Kidney glomerular epithelial cell (primary cell): ENCODE measurements at places on chromosomes 6 and 20.

- DNase-seq = no peak
Observed at GRCh38 chr6:112477125-112477524, 130.0 kb downstream of the RFPL4B start.

DNA sequence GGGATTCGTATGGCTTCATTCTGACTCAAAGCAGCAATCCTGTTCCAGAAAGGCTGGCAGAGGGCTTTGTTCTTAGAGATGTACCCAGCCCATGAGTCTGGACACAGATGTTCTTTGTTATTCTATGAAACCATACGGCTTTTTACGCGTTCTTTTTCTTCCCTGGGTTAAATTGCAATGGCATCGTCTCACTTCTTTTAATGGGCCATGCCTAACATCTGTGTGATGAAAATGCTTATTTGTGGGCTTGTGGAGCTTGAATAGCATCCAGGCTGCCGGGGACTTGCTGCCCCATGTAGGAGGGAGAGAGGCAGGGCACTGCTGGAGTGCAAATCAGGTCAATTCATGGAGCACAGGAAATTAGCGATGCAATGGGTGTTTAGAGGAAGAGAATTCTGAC, 19.4 kb downstream of the FAM50B start:
- no peak for DNase-seq

GRCh38 chr6:109036574-109037294, 57.9 kb downstream of the SESN1 start:
- no peak for DNase-seq

DNA sequence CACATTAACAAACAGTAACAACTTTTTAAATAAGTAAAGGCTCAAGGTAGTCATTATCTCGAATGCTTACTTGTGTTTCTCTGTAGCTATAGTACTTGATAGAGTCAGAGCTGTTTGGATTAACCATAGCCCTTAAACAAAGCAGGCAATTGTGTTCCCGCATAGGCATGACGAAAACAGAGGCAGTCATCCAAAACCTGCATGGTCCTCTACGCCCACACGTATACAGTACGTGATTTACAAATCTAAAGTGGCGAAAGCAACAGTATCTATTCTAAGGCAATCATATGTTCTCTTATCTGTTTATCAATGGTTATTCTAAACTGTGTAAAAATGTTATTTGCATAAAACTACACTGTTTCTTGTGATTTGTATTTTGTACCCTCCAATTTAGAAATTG, 31.8 kb downstream of the HFE start:
- DNase-seq = peak; percentile 81

- DNase-seq = no peak
Observed at GRCh38 chr6:44851176-44851575, 463.7 kb downstream of the CDC5L start.

DNA sequence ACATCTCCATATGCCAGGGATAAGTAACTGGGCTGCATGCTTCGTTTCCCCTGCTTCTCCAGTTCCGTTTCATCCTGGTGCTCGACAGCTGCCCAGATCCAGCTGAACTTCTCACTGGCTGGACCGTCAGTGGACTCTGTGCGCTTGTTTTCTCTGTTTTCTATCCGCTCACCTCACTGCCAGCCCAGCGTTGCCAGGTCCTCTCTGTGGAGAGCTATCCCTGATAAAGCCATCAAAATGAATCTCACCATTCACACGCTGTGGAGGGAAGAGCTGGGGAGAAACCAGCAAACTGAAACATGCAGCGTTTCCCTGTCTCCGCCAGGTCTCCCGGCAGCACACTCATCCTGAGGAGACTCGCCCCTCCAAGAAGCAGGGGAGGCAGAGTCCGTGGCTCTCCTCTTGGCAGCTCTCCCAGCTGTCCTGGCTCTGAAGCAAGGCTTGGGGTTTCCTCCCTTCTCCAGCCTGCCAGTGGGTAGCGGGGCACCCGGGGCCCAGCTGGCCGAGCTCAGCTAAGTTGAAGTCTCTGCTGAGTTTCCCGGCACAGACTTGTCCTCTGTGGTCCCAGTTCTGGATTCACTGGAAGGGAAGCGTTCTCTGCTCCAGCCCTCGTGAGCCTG, 160.9 kb downstream of the DTNBP1 start:
- peak; percentile 79 for DNase-seq

GRCh38 chr20:22499515-22500166, 84.7 kb downstream of the FOXA2 start:
- DNase-seq = no peak

GRCh38 chr20:43849496-43850186, 65.0 kb upstream of the TOX2 start:
- DNase-seq = no peak

GRCh38 chr6:75065523-75065922, 140.3 kb downstream of the COL12A1 start:
- DNase-seq = no peak

GRCh38 chr6:6246544-6246943, 73.9 kb downstream of the F13A1 start:
- DNase-seq = no peak

GRCh38 chr6:138523347-138524210, 24.3 kb upstream of the NHSL1 start:
- DNase-seq = no peak

DNA sequence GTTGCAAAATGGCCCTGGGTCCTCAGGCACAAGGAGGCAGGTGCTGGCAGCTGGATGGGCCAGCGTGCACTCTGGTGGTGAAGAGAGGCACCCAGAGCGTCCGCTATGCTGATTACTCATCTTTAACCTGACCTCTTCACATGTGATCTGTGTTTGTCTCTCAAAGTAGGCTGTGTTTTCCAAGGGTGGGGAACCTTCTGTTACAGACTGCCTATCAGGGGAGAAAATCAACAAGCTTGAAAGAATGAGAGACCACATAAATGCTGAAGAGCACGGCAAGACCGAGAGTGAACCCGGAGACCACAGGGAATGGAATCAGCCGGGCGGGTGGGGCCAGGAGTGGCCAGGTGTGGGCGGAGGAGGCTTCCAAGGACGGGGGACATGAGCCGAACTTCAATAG, 16.2 kb downstream of the BNIP5 start:
- DNase-seq = no peak

DNA sequence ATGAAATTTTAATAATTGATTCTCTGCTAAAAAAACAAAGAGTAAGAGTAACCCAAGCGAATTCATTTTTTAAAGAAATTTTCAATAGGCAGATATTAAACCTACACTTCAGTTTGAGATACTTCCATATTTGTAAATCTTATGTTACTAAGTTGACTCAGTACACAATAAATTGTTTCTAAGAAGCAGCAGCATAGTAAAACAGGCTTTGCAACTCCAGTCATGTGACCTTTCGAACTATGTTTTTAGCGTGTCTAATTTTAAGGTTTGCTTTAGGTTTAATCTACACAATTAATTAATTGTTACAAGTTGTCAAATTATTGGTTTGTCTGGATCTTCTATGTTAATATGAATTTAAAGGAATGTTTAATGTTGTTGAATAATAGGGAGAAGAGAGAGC, 708.9 kb upstream of the CITED2 start:
- DNase-seq = no peak

- no peak for DNase-seq
Observed at GRCh38 chr6:35811699-35811995, 6.5 kb downstream of the LHFPL5 start.
